ENCODE measurements at places on chromosomes 16 and 17.

DNA sequence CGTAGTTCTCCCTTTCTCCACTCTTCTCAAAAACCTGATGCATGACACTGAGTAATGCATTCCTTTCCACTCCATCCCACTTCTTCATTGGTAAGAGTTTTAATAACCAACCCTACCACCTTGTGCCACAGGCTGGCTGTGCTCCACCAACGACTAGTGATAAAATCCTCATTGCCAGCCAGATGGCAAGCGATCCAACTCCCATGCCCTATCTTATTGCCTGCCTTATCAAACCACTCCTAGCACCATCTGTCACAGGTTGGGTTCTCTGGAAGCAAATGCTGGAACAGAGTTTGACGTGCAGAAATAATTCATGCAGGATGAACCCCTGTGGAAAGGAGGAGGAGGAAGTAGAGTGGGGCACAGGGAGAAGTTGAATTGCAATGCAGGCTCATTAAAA is 99.5 kb downstream of the CHD9NB start:
- H3K27ac ChIP-seq: no peak overlapping the region
- no peaks in the 10 kb centered on the region for H3K4me1 ChIP-seq
- H3K36me3 ChIP-seq: no peaks in the 10 kb centered on the region
- H3K27me3 ChIP-seq: no peaks in the 10 kb centered on the region
- DNase-seq: no peak

DNA sequence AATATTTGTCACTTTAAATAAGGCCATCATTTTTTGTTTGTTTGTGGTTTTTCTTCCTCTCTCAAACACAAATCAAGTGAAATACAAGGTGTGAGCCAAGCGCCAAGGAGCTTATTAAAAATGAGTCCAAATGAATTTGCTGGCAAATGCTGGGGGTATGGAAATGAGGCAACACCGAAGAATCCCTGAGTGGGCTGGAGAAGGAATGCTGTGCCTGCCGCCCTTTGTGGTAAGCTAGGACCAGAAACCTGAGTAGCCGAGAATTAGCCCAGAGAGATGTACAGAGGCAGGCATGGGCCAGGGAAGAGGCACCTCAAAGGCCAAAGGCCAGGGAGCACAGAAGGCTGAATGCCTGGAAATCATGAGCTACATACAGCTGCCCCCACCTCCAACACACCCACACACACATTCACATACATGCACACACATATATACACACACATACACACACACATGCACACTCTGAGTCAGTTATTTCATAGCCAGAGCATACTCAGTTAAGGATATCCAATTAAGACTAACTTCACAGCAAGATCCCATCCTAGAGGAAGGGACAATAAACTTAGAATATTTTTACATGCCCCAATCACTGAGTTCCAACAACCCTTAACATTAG is 266.1 kb upstream of the DYNLRB2 start:
- no peak for DNase-seq
- no peak overlapping the region for H3K27ac ChIP-seq
- no peak overlapping the region for H3K4me3 ChIP-seq
- H3K36me3 ChIP-seq: no peaks in the 10 kb centered on the region
- H3K27me3 ChIP-seq: no peaks in the 10 kb centered on the region

- peaks cover 19% of the 10 kb centered on the region for H3K4me1 ChIP-seq
- no peak overlapping the region for H3K27ac ChIP-seq
- no peaks in the 10 kb centered on the region for H3K27me3 ChIP-seq
- no peak overlapping the region for H3K4me3 ChIP-seq
- peaks cover 3% of the 10 kb centered on the region for H3K36me3 ChIP-seq
Observed at GRCh38 chr16:3865241-3865640, 15.3 kb downstream of the CREBBP start.

- peaks cover 4% of the 10 kb centered on the region for H3K27me3 ChIP-seq
- H3K27ac ChIP-seq: no peak overlapping the region
- DNase-seq: no peak
- no peaks in the 10 kb centered on the region for H3K4me1 ChIP-seq
Observed at GRCh38 chr16:73614131-73614530, 566.2 kb upstream of the ZFHX3 start.

- no peak for DNase-seq
- H3K4me3 ChIP-seq: no peak overlapping the region
- H3K27ac ChIP-seq: no peak overlapping the region
- H3K4me1 ChIP-seq: no peaks in the 10 kb centered on the region
- no peaks in the 10 kb centered on the region for H3K27me3 ChIP-seq
- no peaks in the 10 kb centered on the region for H3K36me3 ChIP-seq
Observed at GRCh38 chr16:59148056-59148768, 414.1 kb upstream of the GOT2 start.

GRCh38 chr17:60297760-60298401 is 94.1 kb downstream of the USP32 start:
- H3K36me3 ChIP-seq: peaks cover 6% of the 10 kb centered on the region
- H3K27me3 ChIP-seq: no peaks in the 10 kb centered on the region
- H3K27ac ChIP-seq: no peak overlapping the region
- DNase-seq: no peak
- H3K4me1 ChIP-seq: peaks cover 2% of the 10 kb centered on the region

DNA sequence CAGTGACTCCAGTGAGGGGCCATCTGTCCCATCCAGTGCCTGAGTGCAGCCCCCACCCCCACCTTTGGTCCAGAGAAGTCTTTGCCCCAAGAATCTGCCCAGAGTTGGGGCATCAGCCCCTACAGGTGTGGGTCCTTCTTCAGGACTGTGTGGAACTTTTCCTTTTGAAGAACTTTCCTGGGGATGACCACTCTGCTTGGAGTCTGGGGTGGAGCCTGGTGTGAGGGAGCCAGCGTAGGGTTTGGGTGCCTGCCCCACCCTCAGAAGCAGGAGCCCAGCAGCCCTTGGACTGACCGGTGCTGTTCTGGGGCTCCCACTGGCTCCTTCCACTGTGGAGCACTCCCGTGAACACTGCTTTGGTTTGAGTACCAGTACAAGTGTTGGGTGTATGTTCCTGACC is 19.3 kb downstream of the MPRIP start:
- no peaks in the 10 kb centered on the region for H3K27me3 ChIP-seq
- H3K4me3 ChIP-seq: no peak overlapping the region
- peaks cover 20% of the 10 kb centered on the region for H3K4me1 ChIP-seq
- H3K36me3 ChIP-seq: peaks cover 3% of the 10 kb centered on the region

DNA sequence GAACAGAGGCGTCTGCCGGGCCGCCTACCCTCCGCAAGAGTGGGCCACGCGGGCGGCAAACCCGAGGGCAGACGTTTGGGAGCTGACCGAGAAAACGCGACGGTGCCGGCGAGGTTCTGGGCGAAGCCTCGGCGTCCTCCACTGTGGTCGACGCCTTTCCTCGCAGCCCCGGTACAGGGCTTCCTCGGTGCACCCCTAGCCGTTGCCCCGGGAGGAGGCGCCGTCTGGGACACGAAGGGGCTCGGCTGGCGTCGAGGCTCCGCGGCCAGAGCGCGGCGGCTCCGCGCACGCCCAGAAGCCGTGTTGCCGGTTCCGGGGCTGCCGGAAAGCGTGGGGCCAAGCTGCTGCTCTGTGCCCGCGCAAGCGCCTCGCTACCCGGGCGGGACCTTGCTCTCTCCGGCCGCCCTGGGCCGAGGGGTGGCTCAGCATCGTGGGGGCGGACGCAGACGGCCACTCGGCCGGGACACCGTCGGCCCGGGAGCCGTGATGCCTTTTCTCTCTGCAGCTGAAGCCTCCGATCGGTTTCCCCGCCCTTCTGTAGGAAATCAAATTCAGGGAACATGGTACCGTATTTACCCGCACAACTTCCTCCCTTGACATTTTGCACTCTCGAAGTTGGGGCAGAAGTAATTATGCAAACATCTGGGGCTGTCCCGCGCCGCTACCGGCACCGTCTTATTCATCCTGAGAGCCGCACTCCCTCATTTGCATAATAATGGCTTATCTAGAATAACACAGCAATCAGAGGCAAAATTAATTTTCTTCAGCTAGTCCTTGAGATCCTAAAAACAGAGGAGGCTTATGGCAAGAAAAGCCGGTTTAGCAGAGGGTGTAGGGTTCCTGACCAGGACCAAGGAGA is 7.3 kb upstream of the CBX8 start:
- peak; percentile 86 for DNase-seq
- H3K27ac ChIP-seq: peak overlapping the region; percentile 91
- H3K36me3 ChIP-seq: peaks cover 13% of the 10 kb centered on the region
- H3K27me3 ChIP-seq: peaks cover 72% of the 10 kb centered on the region
- H3K4me1 ChIP-seq: peaks cover 42% of the 10 kb centered on the region
- peak overlapping the region; percentile 77 for H3K4me3 ChIP-seq

DNA sequence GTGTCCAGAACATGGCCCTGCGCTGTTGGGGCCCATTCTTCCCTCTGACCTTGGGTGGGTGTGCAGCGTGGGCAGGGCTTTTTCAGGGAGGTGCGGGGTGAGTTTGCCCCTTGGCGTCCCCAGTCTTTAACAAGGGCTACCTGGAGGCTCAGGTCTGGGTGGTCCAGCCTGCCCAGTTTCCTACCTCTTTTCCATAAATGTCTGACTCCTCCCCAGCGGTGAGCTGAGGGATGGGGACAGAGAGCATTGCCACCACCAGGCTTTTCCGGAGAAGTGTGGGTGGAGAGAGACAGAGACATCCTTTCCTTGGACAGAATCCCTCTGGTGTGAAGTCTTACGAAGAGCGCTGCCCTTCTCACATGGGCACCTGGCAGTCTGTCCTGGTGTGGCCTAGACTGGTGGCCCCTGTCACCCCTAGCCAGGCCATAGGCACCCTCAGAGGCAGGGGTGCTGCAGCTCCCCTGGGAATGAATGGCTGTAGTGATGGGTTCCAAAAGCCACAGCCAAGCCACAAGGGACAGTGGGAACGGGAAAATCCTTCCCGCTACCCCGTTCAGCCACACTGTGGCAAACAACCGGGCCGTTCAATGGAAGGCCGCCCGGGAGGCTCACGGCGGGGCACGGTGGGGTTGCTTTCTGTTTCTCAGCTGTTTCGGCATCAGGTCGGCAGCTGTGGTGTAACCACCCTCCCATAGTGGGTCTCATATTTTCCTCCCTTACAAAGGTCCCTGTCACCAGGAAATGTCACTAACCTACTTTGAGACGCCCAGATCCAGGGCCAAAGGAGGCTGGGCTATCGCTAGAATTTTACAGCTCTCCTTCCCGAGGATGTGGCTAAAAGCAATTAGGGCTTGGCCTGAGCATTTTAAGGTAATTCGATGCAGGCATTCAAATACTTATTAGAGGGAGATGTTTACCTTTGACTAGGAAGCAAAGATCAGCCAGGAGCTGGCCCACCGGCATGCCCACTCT is 61.9 kb upstream of the GSE1 start:
- no peak for DNase-seq
- H3K4me3 ChIP-seq: peak overlapping the region; percentile 28
- H3K4me1 ChIP-seq: peaks cover 17% of the 10 kb centered on the region
- H3K27me3 ChIP-seq: peaks cover 8% of the 10 kb centered on the region
- H3K27ac ChIP-seq: peak overlapping the region; percentile 41

- H3K27me3 ChIP-seq: peaks cover 11% of the 10 kb centered on the region
- H3K36me3 ChIP-seq: no peaks in the 10 kb centered on the region
- peaks cover 1% of the 10 kb centered on the region for H3K4me1 ChIP-seq
- H3K4me3 ChIP-seq: no peak overlapping the region
Observed at GRCh38 chr17:62822080-62822904, 14.2 kb upstream of the MARCHF10 start.

DNA sequence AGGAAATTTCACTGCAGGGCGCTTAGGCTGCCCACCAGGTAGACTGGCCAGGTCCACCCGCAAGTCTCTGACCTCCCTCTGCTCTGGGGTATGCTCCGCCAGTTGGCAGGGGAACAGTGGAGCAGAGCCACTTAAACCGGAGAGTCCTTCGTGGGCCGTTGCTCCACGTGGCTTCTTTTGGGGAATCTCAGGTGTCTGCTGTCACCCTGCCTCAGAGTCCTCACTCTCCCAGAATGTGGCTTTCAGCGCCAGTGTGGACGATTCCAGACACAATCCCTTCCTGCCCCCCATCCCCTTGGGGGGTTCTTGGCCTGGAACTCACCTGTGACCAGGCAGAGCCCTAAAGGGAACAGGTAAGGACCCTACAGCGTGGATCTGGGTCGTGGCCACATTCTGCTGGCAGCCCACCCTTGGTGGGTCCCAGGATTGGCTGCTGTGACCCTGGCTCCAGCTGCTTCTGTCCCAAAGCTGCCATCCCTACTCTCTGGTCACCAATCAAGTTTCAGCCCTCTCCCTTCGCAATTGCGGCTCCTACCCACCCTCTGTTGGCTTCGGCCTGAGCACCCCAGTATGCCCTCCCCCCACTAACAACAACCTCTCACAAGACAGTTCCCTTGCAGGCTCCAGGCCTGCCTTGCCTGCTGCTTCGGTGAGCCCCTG is 22.2 kb downstream of the DHRS7C start:
- no peaks in the 10 kb centered on the region for H3K36me3 ChIP-seq
- no peaks in the 10 kb centered on the region for H3K4me1 ChIP-seq
- no peaks in the 10 kb centered on the region for H3K27me3 ChIP-seq

GRCh38 chr17:9465210-9465921 is 110.3 kb downstream of the STX8 start:
- peaks cover 20% of the 10 kb centered on the region for H3K4me1 ChIP-seq
- no peaks in the 10 kb centered on the region for H3K27me3 ChIP-seq
- no peak overlapping the region for H3K4me3 ChIP-seq
- no peak overlapping the region for H3K27ac ChIP-seq
- DNase-seq: no peak

DNA sequence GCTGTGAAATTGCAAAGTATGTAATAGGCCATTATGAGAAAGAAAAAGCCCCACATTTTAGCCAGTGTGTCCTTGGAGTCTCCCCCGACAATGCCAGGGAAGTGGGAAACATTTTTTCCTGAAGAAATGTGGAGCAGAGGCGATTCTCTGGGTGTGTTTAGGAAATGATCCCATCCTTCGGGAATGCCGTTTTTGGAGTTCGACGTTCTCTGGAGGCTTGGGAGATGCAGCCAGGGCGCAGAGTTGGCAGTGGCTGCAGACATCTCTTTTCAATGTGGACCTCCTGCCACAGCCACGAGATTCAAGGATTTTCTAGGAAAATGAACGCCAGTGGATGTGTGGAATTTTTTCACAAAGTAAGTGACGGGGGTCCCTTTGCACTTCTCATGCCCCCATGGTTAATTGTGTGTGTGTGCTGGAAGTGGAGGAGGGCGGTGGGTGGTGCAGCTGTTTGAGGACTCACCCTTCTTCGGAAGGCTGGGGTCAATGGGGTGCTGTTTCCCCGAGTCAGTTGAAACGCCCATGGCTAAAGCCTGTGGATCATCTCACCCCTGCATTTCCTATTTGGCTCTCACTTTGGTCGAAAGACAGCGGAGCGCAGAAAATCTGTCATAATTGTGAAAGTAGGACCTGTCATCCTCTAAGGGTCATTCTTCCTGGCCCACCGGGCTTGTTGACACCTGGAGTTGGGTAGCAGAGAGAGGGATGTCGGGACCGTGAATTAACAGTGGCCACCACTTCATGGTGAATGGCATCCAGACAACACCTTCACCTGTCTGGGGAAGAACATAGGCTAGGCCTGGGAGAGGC is 73.2 kb downstream of the CMIP start:
- H3K27ac ChIP-seq: no peak overlapping the region
- H3K36me3 ChIP-seq: peaks cover 6% of the 10 kb centered on the region
- peaks cover 47% of the 10 kb centered on the region for H3K4me1 ChIP-seq

GRCh38 chr17:282912-283882 is 69.4 kb downstream of the RPH3AL start:
- H3K27me3 ChIP-seq: no peaks in the 10 kb centered on the region
- no peaks in the 10 kb centered on the region for H3K4me1 ChIP-seq
- no peak overlapping the region for H3K4me3 ChIP-seq

DNA sequence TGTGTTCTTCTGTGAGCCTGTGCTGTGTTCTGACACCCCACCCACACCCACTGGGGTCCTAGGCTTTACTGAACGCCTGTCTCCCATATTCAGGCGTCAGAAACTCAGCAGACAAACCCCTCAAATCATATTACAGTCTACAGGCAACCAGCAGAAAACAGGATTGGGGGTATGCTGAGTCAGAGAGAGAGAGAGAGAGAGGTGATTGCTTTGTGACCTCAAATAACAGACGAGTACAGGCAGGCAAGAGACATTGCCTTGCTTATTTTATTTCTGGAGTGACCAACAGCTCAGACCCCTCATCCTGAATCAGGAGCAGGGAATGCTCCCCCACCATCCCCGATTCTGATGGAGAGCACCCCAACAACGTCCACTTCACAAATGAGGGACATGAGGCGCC is 473.9 kb downstream of the PMP22 start:
- no peaks in the 10 kb centered on the region for H3K36me3 ChIP-seq
- DNase-seq: no peak
- no peak overlapping the region for H3K27ac ChIP-seq
- peaks cover 1% of the 10 kb centered on the region for H3K27me3 ChIP-seq
